ENCODE measurements at places on chromosomes 11 and 22.
A peak's percentile ranks its signal among the peaks of the same experiment; 100 is the strongest.

- DNase-seq: no peak
These were observed 3.3 kb downstream of the TMEM109 start for GRCh38 chr11:60917267-60917666.

GRCh38 chr22:33000342-33001280 lies 57.6 kb downstream of the SYN3 start:
- peak; percentile 50 for DNase-seq

- no peak for DNase-seq
These were observed 10.8 kb downstream of the PRR5L start for GRCh38 chr11:36306888-36307287.

DNA sequence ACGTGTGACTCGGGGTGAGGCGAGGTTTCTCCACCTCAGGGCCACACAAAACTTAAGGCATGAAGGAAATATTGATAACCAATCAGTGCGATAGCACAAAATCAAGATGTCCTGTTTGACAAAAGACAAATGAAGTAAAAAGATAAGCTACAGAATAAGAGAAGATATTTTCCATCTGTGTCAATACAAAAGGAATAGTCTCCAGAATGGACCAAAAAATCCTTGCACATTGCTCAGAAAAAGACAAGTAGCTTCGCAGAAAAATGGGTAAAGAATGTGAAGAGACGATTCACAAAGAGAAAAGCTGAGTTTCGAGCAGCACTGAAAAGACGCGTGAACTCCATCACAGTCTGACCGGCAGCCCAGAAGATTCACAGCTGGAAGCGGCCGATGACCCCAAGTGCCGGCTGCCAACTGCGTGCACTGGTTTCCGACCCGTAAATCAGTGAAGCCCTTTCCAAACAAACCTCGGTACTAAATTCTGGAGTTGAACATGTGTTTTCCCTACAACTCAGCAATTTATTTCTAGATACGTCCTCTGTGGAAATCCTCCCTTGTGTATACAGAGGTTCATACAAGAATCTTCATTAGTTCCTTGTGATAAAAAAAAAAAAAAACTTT lies 308.4 kb downstream of the BRD1 start:
- DNase-seq: no peak

GRCh38 chr11:1350086-1350725 lies 39.5 kb upstream of the BRSK2 start:
- no peak for DNase-seq

DNA sequence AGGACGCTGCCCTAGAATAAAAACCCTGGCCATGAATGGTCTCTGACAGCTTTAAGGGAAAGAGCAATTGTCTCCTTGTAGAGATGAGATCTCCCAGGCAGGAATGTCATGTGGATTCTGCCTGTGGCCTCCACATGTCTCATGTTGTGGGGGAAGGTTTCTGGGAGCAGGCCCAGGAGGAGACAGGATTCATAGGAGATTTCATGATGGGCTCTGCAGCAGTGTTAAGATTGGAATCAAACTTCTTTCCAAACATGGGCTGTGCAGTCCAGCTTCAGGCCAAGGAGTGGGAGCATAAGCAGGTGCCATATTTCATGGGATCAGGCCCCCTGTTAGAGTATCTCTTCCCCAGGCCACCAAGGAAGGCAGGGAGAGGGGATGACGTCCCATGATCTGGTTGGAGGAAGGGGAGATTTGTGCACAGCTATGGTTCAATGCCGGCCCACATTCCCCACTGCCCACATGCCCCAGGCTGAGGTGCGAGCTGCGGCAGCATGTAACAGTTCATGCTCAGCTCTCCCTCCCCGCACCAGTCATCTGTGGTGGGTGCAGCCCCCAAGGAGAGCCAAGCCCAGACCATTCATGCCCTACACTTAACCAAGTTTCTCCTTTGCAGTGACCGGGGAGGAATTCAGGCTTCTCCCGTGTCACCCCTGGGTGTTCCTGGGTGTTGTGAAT lies 42.5 kb downstream of the LMO1 start:
- no peak for DNase-seq

All from Caco-2 (cell line).